Vagina (tissue), 2 donors: ENCODE measurements at places on chromosomes 1 and 21.

- no peak for DNase-seq
Measured at GRCh38 chr1:31153423-31153822, 86.3 kb downstream of the NKAIN1 start.

GRCh38 chr21:41878831-41879189, 334 bp downstream of the PRDM15 start:
- DNase-seq: no peak

DNA sequence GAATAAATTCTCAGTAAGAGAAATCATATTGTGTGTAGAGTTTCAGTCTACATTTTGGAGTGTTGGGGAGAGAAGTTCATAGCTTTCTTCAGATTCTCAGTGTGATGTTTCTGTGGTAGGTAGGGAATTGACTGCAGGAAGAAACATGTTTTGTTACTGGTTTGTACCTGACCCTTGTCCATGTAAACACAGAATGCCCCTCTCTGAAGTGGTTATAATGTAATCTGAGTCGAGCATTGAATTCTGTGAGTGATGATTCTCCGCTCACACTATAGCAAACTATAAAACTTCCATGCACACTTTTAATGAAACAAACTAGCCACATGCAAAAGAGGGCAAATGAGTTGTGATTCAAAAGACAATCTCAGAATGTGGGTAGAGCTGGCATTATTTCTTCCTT, 433.2 kb downstream of the USP25 start:
- DNase-seq: no peak

DNA sequence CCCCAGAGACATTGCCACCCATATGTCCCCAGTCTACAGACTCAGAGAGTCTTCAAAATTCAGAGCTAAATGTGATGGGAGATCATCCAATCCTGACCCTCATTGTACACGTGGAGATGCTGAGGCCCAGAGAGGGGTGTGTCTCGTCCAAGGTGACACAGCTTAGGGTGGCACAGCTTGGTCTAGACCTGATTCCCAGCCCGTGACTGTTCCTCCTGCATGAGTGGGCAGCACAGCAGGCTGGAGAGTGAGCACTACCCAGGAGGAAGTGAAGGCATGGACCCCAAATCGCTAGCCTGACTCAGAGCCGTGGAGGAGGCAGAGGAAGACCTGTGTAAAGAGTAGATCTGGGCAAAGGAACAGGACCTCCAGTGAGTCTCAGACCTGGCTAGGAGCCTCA, 16.4 kb downstream of the S100A7 start:
- DNase-seq: no peak

DNA sequence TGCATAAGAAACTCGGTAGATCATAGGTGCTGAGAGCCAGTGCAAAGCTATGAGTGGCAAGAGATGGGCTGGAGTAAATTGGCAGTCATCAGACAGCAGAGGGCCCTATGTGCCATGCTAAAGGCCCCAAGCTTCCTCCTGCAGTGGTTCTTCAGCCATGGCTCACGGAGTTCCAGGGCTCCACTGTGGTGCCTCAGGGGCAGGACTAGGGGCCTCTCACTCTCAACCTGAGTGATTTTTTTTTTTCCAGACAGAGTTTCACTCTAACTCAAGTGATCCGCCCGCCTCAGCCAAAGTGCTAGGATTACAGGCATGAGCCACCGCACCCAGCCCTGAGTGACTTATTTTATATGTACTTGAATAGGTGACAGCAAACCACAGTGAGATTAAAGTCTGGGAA, 10.4 kb upstream of the GJA8 start:
- DNase-seq: no peak

- DNase-seq: no peak
Measured at GRCh38 chr1:36796106-36796590, 238.2 kb downstream of the GRIK3 start.
